Stimulated activated CD4-positive, alpha-beta T cell treated with anti-CD3 and anti-CD28 coated beads, Interleukin-4, amount 100 ng/mL, for 4 hours (primary cell): ENCODE measurements at places on chromosomes 7 and 10.
A peak's percentile ranks its signal among the peaks of the same experiment; 100 is the strongest.

DNA sequence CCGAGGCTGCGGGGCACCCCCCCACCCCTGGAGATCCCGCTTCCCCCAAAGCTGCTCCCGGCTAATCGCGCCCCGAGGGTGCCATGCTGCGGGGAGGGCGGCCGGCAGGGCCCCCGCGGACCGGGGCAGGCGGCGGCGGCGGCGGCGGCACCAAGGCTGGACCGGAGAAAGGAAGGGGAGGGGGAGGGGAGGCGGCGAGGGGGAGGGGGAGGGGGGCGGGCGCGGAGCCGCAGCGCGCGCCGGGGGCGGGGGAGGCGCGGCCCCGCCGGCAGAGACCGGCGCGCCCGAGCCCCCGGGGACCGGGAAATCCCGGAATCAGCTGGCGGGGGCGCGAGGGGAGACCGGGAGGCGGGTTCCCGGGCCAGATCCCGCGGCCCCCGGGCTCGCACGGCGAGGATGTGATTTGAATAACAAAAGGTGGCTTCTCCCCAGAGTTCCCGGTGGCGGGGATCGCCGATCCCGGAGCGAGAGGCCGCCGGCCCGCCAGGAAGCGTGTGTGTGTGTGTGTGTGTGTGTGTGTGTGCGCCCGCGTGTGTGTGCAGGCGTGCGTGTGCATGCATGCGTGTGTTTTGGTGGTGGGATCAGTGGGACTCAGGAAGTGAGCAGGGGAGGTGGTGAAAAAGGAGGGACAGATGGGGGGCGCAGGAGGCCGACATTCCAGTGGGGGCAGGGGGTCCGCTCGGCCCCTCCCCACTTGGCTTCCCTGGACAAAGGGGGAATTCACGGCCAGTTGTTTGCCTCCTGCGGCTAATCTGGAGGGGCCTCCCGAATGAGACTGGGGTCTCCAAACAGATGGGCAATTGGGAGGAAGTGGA is 99.5 kb downstream of the HIP1 start:
- peak; percentile 23 for DNase-seq

GRCh38 chr10:73459683-73460314 is 26.4 kb upstream of the MSS51 start:
- DNase-seq: no peak

DNA sequence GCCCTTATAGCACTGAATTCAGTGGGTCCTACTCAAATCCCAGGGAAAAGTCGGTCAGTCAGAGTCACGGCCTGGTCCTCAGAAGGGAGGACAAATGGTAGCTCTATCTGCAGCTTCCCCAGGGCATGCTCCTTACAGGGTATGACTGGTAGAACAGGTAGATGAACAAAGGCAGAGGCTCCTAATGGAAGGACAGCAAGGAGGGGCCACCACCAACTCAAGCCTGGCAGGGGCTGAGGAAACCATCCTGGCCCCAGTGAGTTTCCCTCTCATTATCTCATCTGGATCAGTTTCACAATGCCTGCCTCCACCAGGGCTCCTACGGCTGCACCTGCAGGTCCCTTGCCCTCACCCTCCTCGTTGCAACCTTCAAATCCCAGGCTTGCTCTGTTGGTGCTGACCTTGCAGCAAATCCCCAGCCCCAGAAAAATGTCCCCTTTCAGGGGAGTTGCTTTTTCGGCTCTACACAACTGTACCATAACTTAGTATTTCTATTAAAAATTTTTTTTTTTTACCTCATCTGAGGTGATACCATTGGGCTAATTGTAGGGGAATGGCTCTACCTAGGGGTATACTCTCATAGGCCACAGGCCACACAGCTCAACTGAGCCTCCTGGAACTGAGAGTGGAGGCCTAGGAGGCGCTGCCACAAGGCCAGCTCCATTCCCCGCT is 2.4 kb upstream of the MYO1G start:
- no peak for DNase-seq

DNA sequence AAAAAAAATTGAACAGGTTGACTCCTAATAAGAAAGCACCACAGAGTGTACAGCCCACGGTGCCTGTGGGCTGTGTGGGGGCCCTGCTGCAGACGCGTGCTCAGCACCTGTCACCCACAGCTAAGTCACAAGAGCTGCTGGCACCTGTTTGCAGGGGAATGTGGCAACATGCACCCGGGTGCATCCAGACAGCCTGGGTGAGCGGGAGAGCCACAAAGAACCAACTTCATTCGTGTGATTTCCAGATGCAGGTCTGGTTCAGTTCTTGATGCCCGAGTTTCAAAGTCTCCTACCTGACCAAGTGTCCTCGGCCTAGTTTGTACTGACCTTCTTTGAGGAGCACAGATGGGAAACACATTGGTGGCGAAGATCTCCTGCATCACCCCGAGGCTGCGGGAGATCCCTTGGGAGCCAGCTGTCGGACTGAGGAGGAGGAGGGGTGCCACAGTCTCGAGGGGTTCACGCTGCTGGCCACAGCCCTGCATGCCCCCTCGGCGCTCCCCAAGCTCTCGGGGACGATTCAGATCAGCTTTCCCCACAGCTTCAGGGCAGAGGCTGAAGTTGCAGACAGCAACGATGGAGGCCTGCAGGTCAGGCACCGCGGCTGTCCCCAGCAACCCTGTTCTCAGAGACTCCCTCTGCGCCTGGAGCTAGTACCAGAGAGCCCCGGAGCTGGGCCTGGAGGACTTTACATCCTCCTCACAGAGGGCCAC is 35.3 kb downstream of the AMZ1 start:
- no peak for DNase-seq

GRCh38 chr7:127920787-127921438 is 110.3 kb downstream of the LRRC4 start:
- DNase-seq: no peak

- no peak for DNase-seq
Observed at GRCh38 chr10:17123961-17124360, 5.7 kb downstream of the CUBN start.

- no peak for DNase-seq
Observed at GRCh38 chr10:5514226-5514850, 10.4 kb upstream of the CALML3 start.

DNA sequence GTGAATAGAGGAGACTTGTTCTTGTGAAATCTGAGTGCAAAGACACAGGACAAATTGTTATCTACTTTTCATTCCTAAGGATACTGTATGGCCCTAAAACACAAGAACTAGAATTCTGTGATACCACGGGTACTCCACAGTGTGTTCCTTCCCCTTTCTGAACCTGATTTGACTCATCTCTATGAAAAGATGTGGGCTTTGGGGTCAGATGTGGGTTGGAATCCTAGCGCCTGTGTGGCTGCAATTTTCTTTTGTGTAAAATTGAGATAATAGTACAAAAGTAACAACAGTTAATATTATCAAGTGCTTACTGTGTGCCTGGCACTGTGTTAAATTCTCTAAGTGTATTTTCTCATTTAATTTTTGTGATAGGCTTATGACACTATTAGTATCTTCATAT is 8.1 kb downstream of the SRGN start:
- no peak for DNase-seq

DNA sequence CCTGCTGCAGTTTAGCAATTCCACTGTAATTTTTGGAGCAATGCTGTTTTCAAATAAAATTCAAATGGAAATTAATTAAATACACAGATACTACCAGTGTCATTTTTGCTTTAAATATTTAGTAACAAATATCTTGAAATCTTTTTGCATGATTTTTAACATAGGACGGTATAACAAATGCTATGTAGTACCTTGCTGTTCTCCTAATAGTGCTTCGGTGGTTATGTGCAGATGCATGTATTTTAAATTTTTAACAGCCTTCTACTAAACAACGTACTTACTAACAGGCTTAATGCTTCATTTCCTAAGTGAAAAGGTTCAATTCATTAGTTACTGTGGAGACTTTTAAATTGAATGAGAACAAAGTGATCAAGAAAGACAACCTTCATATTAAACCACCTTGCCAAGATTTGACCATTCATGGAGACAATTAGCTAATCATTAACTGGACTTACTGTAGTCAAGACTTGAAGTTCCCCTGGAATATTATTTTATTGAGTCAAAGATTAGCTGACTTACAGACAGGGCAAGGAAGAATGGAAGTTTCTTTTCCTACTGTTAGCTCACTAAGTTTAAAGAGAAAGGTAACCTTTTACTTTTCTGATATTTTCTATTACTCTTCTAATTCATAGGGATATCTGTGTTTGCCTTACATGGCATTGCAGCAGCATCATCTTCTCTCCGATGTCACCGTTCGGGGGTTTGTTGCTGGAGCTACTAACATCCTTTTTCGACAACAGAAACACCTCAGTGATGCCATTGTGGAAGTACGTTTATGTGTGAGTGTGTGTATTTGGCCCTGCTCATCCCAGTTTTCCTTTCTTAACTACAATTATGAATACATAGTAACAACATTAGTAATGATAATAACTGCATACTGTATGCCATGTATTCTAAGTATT is 74.3 kb downstream of the AVL9 start:
- DNase-seq: no peak

- no peak for DNase-seq
Observed at GRCh38 chr10:126647116-126647515, 23.4 kb downstream of the C10orf90 start.

DNA sequence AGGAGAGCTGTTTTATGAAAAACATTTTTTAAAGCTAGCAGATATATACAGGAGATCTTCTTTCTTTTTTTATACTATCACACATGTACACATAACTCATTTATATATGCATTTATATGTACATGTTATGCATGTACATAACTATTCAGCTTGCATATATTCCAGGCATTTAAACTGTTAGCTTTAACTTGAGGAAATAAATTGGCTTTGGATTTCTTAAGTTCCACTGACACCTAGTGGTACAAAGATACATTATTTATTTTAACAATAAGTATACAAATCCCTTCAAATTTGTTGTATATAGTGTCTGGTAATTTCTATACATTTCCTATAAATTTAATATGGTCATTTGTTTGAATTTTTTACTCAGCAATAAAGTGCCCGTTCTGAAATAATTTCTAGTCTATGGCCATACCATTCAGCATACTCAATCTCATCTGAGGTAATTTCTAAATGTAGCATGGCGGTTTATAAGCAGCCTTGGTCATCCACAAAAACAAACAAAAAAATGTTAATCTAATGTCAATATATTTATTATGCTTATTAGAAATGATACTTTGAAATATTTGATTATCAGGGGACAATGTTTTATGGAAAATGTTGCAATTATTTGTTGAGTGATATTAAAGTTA is 11.6 kb downstream of the ZDHHC6 start:
- no peak for DNase-seq

DNA sequence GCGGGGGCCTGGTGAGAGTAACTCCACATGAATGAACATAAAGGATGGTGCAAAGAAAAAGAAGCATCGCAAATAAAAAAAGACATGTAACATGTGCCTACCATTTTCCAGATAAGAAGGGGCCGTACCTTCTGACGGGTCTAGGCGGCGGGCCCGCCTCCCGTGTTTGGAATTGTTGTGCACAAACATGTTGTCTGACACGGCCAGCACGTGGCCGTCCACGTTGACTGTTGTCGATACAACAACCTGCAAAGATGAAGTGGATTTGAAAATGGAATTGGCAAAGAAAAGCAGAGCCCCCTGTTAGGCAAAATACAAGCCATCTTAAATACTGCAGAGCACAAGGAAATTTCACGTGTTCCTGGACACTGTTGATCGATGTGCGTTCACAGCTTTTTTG is 90.7 kb downstream of the EBF3 start:
- no peak for DNase-seq

- no peak for DNase-seq
Observed at GRCh38 chr7:2068693-2069471, 163.9 kb downstream of the MAD1L1 start.

GRCh38 chr10:122040786-122041185 is 51.8 kb downstream of the TACC2 start:
- no peak for DNase-seq

DNA sequence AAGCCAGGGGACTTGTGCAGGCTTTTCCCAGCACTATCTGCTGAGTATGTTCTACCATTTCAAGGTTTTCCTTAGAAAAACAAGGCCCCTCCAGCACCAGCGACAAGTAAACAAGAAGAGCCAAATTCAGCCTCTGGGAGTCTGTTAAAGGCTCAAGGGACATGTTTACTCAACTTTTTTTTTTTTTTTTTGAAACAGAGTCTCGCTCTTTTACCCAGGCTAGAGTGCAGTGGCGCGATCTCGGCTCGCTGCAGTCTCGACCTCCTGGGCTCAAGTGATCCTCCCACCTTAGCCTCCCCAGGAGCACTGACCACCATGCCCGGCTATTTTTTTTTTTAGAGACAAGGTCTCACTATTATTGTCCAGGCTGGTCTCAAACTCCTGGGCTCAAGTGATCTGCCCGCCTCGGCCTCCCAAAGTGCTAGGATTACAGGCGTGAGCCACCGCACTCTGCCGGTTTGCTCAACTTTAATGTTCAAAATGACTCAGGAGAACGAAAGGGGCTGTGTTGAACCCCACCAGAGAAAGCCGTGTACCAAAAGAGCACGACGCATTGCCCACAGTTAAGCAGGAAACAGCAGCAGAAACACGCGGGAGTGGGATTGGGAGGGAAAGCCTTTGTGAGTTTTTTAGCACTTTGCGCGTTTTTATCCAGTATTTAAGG is 772 bp downstream of the PRDX3 start:
- DNase-seq: peak; percentile 32

DNA sequence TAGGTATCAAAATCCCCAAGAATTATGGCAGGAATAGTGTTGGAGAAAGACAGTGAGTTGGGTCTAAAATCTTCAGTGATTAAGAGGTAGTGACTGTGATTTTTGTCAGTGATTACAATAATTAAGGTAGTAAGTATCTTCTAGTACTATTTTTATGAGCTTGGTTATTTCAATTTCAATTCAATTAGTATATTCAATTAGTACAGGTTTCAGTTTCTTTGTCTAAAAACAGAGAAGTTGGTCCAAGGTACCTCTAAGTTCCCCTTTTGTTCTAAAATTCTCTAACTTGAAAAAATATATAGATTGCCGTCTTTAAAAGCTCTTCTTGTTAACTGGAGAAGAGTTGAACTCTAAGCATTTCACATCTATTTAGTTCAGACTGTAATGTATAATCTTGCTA is 82.9 kb downstream of the OTUD1 start:
- DNase-seq: no peak

DNA sequence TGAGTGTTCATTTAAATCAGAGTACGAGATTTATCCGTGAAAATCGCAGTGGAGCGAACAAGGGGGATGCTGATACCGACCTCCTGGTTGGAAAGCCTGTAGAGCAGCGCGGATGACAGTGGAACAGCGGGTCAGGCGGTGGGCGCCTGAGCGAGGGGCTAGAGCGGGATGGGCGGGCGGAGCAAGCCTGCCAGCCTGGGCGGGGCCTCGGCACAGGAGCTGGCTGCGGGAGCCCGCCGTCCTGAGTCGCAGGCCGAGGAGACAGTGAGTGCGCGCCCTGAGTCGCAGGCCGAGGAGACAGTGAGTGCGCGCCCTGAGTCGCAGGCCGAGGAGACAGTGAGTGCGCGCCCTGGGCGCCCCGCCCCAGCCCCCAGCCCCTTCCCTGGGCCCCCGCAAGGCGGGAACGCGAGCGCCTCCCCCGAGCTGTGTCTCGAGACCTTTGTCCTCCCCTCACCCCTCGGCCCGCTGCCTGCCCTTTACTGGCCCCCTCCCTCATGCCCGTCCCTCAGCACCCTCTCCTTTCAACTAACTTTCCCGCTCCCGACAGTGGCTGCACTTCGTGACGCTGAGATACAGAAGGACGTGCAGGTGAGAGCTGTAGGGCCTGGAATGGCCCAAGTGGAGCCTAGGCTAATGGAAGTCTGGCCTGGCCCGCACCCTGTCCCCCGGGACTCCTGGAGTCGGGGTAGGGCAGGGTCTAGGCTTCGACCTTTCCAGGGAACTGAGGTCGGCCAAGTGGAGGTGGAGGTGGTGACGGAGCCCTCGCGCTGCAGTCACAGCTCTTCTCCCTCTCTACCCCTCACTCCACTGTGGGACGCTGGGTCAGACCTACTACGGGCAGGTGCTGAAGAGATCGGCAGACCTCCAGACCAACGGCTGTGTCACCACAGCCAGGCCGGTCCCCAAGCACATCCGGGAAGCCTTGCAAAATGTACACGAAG is at the start of gene AS3MT:
TSS of gene AS3MT (plus strand) at position 213 of the 941 bp plus-strand sequence. CDS start at position 336, 123 bp downstream.
- no peak for DNase-seq

- no peak for DNase-seq
Observed at GRCh38 chr10:64515970-64516699, 994.9 kb downstream of the REEP3 start.
